CD4-positive, CD25-positive, alpha-beta regulatory T cell (primary cell): ENCODE measurements at places on chromosomes 12 and 14. TPM values are rescaled to one million over a fixed set of nuclear protein-coding genes. Genes with fewer than 3 reads are reported as not detected.
A peak's percentile ranks its signal among the peaks of the same experiment; 100 is the strongest.

DNA sequence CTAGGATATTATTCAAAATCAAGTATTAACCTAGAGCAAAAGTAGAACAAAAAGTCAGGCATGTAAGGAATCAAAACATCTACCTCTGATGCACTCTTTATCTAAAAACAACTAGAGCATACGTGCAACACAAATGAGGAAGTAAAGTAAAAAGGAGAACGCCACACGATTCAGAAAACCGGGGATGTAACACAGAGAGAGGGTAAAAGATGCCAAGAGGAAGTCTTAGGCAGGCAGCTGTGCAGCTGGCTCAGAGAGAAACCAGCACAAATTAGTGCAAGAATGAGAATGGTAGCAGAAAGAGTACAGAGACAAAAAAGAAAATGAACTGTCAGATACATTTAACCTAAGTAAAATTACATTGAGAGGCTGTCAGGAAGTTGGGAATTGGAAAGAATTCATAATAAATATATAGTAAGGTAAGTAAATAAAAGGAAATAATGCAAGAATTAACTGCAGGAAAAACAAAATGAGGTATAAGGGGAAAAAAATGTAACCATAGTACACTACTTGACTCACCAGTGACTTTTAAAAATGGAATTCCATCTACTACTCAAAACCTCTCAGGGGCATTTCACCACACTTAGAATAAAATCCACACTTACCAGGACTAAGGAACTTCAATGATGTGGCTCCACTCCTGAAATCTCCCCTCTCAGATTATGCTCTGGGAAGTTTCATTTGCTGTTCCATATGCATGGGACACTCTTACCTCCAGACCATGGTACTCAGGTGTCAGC, 17.1 kb downstream of the BCAT1 start:
- no peak overlapping the region for H3K27ac ChIP-seq
- no peaks in the 10 kb centered on the region for H3K36me3 ChIP-seq
- H3K4me3 ChIP-seq: no peak overlapping the region

Gene SDR9C7
- not detected for total RNA-seq

DNA sequence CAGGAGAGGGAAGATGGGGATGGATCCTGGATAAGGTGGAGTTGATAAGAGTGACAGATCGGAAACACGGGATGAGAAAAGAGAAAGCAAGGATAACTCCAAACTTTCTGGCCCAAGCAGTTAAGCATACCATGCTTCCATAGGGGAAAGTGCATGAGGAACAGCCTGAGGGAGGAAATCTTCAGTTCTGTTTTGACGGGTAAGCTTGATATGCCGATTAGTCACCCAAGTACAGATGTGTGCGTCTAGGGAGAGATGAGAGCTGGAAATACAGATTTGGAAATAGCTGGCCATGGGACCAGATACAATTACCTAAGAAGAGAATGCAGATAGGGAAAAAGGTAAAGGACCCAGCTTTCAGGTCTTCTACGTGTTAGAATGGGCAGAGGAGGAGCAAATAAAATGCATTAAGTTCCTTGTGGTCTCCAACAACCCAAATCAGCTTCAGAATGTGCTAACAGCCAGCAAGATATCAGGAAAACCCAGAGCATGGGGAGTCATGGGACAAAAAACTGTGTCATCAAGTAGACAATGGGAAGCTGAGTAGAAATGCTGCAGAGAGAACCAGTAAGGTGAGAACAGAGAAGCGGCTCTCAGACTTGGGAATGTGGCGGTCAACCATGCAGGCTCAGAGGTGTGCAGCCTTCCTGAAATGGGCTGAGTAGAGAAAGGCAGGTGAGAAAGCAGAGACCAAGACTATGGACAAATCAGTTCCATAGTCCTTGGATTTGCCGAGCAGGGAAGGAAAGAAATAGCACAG, 56.3 kb downstream of the PPP1R36 start:
- no peaks in the 10 kb centered on the region for H3K4me1 ChIP-seq
- H3K4me3 ChIP-seq: no peak overlapping the region
- DNase-seq: no peak

Gene KRT85
- total RNA-seq: not detected

GRCh38 chr12:81147292-81147919, 69.5 kb downstream of the ACSS3 start:
- DNase-seq: no peak
- no peaks in the 10 kb centered on the region for H3K4me1 ChIP-seq
- no peak overlapping the region for H3K4me3 ChIP-seq

- no peak overlapping the region for H3K4me3 ChIP-seq
These were observed 14.9 kb downstream of the SLC38A2 start for GRCh38 chr12:46357438-46358324.

GRCh38 chr12:95796225-95796981, 5.8 kb upstream of the NTN4 start:
- no peaks in the 10 kb centered on the region for H3K36me3 ChIP-seq
- peaks cover 18% of the 10 kb centered on the region for H3K27me3 ChIP-seq
- no peak overlapping the region for H3K4me3 ChIP-seq
- H3K4me1 ChIP-seq: peaks cover under 1% of the 10 kb centered on the region

Gene CMA1
- total RNA-seq: not detected

Gene GNS
- total RNA-seq: 25.0 TPM

- no peaks in the 10 kb centered on the region for H3K4me1 ChIP-seq
- H3K27me3 ChIP-seq: peaks cover 12% of the 10 kb centered on the region
- no peak overlapping the region for H3K27ac ChIP-seq
- no peak overlapping the region for H3K4me3 ChIP-seq
- no peak for DNase-seq
- no peaks in the 10 kb centered on the region for H3K36me3 ChIP-seq
These were observed 6.9 kb upstream of the BMP4 start for GRCh38 chr14:53963320-53964227.

DNA sequence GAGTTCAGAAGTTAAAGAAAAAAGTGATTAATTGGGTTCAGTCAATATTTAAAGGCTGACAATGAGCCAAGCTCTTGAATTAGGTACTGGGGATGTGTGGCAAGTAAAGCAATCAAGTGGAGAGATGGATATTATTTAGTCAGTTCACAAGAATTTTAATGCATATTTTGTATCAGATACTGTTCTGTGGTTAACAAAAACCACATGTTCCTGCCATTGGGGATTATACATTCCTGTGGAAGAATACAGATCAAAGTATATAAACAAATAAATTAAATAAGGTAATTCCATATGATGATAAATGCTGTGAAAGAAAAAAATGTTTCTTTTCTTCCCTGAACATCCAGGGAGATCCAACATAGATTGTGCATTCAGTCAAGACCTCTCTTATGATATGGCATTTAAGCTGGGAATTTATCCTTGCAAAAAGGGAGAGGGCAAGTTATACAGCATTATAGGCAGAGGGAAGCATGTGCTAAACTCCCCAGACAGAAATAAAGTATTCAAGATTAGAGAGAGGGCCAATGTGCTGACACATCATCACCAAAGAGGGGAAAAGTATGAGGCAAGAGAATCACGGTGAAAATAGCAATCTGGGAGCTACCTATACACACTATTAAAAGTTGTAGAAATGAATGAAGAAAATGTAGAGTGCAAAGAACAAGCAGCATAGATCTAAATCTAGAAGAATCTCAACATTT, 17.6 kb upstream of the A2M start:
- DNase-seq: no peak
- no peaks in the 10 kb centered on the region for H3K27me3 ChIP-seq
- H3K4me1 ChIP-seq: no peaks in the 10 kb centered on the region
- H3K27ac ChIP-seq: no peak overlapping the region

- no peak overlapping the region for H3K27ac ChIP-seq
- no peaks in the 10 kb centered on the region for H3K36me3 ChIP-seq
- no peak overlapping the region for H3K4me3 ChIP-seq
- no peaks in the 10 kb centered on the region for H3K27me3 ChIP-seq
- no peak for DNase-seq
These were observed 31.3 kb downstream of the PRKD1 start for GRCh38 chr14:29896354-29896821.

- no peaks in the 10 kb centered on the region for H3K27me3 ChIP-seq
- no peak overlapping the region for H3K4me3 ChIP-seq
- DNase-seq: no peak
- no peaks in the 10 kb centered on the region for H3K36me3 ChIP-seq
These were observed 18.6 kb upstream of the PTGR2 start for GRCh38 chr14:73833034-73833433.

Gene CRACR2A
- total RNA-seq: 42.9 TPM

DNA sequence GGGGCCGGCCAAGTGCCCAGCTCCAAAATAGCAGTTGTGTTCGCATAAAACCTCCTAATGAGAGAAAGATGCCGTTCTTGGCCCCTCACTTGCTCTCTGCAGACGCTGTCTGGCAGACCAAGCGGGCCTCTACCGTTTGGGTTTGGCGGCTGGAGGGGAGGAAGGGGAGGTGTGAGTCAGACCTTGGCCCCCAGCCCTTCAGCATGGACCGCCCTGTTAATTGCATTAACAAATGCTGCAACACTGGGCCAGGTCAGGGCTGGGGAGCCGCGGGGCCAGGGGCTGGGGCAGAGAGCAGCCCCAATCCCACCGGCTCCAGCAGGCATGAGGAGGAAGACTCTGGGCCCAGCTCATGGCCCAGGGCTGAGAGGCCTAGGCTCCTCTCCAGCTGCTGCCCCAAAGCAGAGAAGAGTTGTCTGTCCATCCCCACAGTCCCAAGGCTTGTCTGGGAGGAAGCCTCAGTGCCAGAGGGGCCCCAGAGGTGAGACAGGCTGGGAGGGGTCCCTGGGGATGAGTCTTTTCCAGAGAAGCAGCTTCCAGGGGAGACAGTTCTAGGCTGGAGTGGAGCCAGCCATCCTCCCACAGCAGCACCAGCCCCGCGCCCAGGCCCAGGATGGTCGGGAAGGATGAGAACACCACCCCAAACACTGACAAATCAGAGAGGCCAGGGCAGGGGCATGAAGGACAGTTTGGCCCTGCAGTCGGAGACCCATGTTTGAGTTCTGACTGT, 16.9 kb downstream of the LTBP2 start:
- no peaks in the 10 kb centered on the region for H3K4me1 ChIP-seq
- no peak overlapping the region for H3K4me3 ChIP-seq
- no peak overlapping the region for H3K27ac ChIP-seq
- no peaks in the 10 kb centered on the region for H3K36me3 ChIP-seq

- no peak for DNase-seq
- no peaks in the 10 kb centered on the region for H3K27me3 ChIP-seq
- no peaks in the 10 kb centered on the region for H3K4me1 ChIP-seq
- no peaks in the 10 kb centered on the region for H3K36me3 ChIP-seq
- H3K4me3 ChIP-seq: no peak overlapping the region
- H3K27ac ChIP-seq: no peak overlapping the region
These were observed 308.5 kb upstream of the TBX3 start for GRCh38 chr12:114992443-114992842.

Gene SERPINA4
- total RNA-seq: not detected

Gene SLC8A3
- total RNA-seq: 0.37 TPM

GRCh38 chr12:114636723-114637480, 47.1 kb downstream of the TBX3 start:
- DNase-seq: no peak
- H3K4me3 ChIP-seq: no peak overlapping the region

- H3K4me1 ChIP-seq: no peaks in the 10 kb centered on the region
- no peak for DNase-seq
- peaks cover 2% of the 10 kb centered on the region for H3K27me3 ChIP-seq
- no peaks in the 10 kb centered on the region for H3K36me3 ChIP-seq
- no peak overlapping the region for H3K27ac ChIP-seq
- no peak overlapping the region for H3K4me3 ChIP-seq
These were observed 6.6 kb downstream of the KRT6A start for GRCh38 chr12:52486166-52487105.

GRCh38 chr12:55830601-55831446, 1.4 kb upstream of the DNAJC14 start:
- no peak for DNase-seq
- H3K36me3 ChIP-seq: no peaks in the 10 kb centered on the region
- peaks cover 51% of the 10 kb centered on the region for H3K4me1 ChIP-seq
- H3K4me3 ChIP-seq: peak overlapping the region; percentile 97
- H3K27me3 ChIP-seq: no peaks in the 10 kb centered on the region

Gene ADCY4
- total RNA-seq: 10.7 TPM

DNA sequence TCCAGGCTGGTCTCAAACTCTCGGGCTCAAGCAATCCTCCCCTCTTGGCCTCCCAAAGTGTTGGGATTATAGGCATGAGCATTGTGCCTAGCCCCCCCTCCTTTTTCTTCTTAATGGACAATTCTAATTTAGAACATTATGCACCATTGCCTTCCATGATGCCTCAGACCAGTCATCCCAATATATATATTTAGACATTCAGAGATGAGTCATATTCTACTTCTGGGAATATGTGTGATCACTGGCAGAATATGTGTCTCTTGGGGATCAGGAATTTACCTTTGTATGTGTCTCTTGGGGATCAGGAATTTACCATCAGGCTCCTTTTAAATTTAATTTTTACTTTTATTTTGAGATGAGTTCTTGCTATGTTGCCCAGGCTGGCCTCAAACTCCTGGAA, 7.5 kb upstream of the CCDC177 start:
- peaks cover 2% of the 10 kb centered on the region for H3K27me3 ChIP-seq
- H3K27ac ChIP-seq: no peak overlapping the region
- no peak overlapping the region for H3K4me3 ChIP-seq

Gene TSPAN8
- total RNA-seq: not detected

- no peaks in the 10 kb centered on the region for H3K4me1 ChIP-seq
- peaks cover 13% of the 10 kb centered on the region for H3K27me3 ChIP-seq
- no peak overlapping the region for H3K27ac ChIP-seq
- no peak overlapping the region for H3K4me3 ChIP-seq
- no peaks in the 10 kb centered on the region for H3K36me3 ChIP-seq
- no peak for DNase-seq
These were observed 16.1 kb upstream of the PAH start for GRCh38 chr12:102933168-102933567.

GRCh38 chr14:22070119-22070982, 396.7 kb upstream of the OR4E1 start:
- H3K4me1 ChIP-seq: peaks cover 6% of the 10 kb centered on the region
- no peaks in the 10 kb centered on the region for H3K27me3 ChIP-seq
- H3K27ac ChIP-seq: peak overlapping the region; percentile 51

DNA sequence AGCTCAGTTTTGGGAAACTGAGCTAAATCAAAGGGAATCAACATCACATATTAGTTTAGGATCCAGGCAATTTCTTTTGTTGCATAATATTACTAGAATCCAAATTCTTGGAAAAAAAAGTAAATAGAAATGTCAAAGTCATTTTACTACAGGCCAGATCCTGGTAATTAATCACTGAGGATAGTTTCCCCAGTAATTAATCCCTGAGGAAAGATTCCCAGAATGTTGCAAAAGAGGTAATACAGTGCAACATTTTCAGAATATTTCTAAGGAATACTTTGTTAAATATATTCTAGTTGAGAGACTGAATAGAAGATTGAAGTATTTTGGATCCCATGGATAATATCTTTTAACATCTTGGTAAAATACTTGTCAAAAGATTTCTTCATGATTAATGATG, 207.0 kb upstream of the GARIN2 start:
- H3K4me3 ChIP-seq: no peak overlapping the region
- H3K4me1 ChIP-seq: no peaks in the 10 kb centered on the region
- no peaks in the 10 kb centered on the region for H3K27me3 ChIP-seq
- no peak overlapping the region for H3K27ac ChIP-seq

DNA sequence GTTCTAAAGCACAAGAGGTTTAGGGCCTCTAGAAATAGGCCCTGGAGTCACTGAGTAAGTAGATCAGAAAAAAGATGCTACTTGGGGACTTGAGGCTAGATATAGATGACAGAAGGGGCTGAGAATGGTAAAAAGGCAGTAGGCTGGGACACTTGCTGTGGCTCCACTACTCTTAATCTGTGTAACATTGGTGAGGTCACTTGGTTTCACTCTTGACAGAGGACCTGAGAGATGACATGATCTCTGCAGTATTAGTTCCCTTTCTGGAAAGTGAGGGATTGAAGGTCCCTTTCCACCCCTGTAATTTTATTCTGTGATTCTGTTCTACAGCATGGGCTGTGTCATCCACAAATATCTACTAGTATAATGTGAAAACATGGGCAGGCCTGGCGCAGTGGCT, 39.7 kb downstream of the MAPKAPK5 start:
- H3K36me3 ChIP-seq: peaks cover 64% of the 10 kb centered on the region
- no peak for DNase-seq
- H3K4me3 ChIP-seq: no peak overlapping the region
- no peak overlapping the region for H3K27ac ChIP-seq
- no peaks in the 10 kb centered on the region for H3K27me3 ChIP-seq
- no peaks in the 10 kb centered on the region for H3K4me1 ChIP-seq

Gene KHNYN
- total RNA-seq: 139 TPM
